ENCODE measurements at places on chromosomes 12 and 14.

- no peak for DNase-seq
These were observed 91.8 kb downstream of the RGS6 start for GRCh38 chr14:72024043-72024407.

GRCh38 chr14:65993103-65993502 lies 493.1 kb upstream of the CCDC196 start:
- no peak for DNase-seq

DNA sequence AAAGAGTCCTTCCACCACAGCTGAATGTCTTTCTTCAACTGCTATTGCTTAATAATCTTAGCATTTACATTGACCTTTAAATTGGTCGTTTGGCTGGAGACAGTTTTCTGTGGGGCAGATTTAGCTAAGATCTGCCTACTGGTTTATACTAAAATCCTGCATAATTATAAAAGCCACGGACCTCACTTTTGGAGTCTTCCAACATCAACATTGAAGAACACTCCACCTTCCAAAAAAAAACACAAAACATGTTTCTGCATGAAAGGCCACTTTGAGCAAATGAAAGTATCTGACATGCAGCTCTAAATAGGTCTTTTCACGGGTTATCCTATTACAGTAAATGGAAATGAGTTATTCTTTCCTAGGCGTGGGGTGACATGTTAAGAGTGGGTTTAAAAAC lies 57.0 kb upstream of the KRR1 start:
- peak; percentile 71 for DNase-seq

DNA sequence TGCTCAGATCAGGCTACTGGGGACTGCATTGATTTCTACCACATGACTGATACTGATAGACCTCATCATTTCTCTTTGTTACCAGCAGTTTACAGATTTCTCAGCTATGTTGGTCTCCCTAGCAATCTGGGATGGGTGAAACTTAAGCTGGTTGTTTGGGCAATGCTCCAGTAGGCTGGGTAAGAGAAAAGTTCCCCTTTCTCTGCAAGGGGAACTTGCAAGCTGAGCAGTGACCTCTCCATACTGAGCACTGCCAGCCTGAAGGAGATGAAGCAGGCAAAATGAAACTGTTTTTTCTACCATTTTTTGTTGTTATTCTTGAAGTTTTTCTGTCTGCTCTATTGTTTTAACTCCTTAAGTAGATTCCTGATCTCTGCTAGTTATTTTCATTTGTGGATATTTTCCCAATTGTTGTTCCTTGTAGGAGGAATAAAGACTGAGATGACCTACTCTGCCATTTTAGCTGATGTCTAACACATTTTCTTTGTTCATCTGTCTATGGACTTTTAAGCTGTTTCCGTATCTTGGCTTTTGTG lies 1.3 kb upstream of the OR4M1 start:
- no peak for DNase-seq

DNA sequence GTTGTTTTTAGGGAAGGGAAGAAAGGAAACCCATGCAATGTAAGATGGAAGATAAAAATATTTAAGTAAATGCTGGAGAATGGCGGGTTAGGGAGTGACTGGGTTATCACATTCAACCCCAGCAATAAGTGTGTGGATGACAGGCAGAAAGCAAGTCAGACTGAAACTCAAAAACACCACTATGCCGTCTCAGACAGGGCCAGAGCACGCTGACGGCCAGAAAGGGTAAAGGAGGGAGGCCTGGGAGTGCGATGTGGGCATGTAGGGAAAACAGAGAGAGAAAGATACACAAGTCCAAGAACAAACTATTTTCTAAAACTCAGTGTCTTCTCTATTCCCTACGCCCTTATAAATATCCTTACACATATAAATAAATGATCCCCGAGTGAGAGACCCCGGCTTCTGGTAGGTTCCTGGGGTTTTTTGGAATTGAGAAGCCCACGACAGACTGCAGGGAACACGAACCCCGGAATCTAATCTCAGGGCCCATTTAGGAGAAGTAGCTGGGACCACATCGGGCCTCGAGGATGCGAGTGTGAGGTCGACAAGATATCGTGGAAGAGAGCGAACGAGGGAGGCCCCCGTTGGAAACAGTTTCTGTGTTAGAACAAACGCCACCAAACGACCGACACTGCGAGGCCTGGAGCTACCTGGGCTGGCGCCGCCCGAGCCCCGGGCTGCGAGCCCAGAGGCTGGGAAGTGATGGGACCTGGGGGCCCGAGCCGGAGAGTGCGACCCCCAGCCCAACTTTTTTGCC lies 735 bp upstream of the OTX2 start:
- no peak for DNase-seq

DNA sequence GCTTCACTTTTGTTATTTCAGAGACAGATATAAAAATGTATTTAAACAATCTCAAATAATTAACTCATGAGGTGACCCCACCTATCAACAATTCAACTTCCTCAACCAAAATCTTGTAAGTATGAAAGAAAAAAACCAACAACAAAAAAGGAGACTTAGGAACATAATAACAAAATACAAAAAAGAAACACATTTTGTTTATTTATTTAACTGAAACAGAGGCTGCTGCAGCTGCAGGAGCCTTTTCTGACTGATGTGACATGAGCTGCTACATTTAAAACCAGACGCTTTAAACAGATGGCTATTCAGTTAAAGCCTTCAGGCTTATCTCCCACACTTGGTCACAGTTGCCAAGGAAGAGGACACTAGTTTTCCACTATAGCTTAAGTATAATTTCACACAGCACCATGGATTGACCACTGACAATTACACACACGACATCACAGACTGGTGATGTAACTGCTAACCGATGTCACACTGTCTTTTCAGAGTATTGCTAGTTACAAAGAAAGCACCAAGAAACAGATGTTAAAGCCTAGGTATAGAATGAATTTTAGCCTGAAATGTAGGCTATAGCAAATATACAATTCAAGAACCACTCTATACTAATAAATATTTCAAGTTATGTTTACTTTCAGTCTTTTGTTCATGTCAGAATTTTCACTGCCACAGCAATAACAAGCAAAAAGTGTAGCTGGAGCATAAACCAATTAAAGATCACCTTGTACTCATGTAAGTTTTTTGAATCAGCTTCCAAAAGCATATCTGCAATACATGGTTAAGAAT lies 113.0 kb downstream of the MED13L start:
- no peak for DNase-seq

DNA sequence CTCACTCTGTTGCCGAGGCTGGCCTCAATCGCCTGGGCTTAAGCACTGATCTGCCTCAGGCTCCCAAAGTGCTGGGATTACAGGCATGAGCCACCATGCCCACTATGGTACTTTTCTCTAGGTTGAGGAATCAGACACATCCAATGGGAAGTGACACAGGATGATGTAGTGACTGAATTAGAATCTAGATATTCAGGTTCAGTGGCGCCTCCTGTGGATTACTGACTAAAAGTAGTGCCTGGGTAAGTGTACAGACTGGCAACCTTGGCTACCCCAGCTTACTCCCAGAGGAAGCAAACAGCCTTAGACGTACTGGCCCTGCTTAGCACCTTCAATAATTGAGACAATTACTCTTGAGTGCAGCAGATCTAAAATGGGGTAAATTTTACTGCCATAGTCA lies 22.8 kb downstream of the GALNT8 start:
- DNase-seq = no peak

DNA sequence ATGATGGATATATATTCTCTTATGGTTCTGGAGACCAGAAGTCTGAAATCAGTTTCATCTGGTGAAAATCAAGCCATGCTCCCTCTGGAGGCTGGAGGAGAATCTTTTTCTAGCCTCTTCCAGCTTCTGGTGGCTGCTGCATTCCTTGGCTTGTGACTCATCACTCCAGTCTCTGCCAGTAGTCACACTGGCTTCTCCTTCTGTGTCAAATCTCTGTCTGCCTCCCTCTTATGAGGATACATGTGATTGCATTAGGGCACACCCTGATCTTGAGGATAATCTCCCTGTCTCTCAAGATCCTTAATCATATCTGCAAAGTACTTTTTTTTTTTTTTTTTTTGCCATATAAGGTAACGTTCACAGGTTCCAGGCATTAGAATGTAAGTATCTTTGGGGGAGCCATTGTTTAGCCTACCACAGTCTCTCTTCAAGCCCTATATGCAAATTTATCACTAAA lies 17.7 kb downstream of the DNAL1 start:
- no peak for DNase-seq

DNA sequence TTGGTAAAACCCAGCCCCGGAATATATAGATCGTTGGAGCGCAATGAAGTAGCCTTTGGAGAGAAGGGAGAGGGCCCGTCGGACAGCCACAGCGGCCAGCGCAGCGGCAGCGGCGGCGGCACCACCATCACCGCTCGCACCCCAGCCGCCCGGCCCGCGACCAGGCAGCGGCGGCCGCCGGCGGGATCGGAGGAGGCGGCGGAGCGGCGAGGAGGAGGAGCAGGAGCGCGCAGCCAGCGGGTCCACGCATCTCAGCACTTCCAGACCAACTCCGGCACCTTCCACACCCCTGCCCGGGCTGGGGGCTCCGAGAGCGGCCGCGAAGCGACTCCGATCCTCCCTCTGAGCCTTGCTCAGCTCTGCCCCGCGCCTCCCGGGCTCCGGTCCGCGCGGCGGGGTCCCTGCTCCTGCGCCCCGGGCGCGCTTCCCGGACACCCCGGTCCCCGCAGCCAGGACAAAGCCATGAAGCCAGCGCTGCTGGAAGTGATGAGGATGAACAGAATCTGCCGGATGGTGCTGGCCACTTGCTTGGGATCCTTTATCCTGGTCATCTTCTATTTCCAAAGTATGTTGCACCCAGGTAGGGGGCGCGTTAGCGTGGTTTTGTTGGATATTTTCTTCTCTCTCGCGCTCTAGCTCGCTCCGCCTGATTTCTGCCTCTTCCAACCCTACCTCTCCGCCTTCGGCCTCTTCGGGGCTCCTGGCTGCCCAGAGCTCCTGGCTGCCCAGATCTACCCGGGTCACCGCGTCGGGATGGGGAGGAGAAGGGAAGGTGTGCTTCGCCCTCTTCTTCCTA lies 400 bp downstream of the CHST11 start:
- peak; percentile 67 for DNase-seq

DNA sequence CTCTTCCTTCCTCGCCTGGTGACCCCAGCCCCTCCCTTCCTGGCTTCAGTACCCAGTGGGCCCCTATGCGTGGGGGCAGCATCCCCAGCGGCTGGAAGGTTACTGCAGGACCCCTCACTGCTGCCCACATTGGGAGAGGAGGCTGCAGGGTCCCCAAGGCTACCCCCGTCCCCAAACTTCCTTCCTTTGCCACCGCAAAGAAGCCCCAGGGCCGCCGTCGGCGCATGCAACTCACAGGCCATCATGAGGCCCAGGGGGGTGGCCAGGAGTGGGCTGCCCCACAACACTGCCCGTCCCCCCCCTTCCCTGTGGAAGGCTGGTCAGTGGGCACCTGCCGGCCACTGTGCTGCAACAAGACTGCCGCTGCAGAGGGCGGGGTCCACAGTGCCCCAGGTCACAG lies 9.5 kb upstream of the TNFAIP2 start:
- DNase-seq = no peak

DNA sequence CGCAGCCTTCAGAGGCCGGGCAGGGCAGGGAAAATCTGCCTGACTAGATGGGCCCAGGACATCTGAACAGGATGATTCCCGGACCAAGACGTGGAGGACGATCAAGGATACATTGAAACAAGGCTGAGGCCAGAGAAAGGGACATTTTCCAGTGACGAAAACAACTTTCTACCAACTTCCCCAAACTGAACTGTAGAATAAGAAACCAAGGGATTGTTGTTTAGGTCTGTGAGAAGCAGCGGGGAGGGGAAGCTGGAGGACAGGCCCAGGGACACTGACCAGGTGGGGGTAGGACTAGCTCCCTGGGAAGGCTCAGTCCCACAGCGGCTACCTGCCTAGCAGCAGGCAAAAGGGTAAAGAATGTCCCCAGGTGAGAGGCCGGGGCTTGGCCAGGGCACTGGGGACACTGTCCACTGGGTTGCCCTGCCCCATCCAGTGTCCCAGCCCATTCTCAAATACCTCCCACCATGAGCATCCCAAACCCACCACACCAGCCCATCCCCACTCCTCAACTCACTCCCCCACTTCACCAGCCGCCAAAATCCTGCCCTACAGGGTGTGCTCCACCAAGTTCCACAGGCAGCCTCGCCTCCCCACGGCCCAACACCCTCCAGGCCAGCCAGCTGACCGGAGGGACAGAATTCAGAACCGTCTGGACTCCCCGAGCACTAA lies 995 bp downstream of the TNFRSF1A start:
- no peak for DNase-seq

DNA sequence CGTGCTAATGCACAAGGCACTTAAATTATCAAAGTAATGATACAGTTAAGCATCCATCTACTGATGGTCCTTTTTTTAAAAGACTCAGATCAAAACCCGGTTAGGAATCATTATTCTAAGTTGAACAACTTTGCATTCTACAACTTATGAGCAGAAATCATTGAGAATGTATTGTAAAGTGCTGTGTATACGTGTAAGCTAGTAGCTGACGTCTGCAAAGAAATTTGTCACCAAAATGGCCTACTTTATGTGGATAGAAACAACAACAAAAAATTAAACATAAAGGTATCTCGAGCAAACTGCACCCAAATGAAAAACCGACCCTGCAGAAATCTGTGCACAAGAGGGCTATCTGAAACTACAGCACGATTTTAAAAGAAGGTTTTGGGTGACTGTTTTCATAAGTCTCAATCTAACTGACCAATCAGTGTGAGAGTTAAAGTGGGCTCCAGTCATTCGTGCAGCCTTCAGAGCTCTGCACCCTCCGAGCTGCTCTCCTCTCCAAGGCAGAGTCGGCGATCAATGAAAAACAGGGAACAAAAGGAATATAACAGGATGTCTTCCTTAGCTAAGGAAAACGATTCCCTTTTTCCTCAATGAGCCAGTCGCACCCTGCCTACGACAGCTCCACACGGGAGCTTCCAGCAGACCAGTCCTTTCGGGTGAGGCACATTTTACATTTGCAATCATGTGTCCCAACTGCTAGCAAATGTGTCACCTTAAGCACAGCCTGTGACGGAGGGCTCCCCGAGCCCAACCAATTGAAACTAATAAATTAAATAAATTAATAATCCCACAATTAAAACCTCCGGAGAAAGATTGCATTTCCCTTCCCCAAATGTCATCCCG lies 200.7 kb upstream of the FOXN3 start:
- no peak for DNase-seq

- DNase-seq = no peak
These were observed 37.4 kb downstream of the SLC6A15 start for GRCh38 chr12:84875241-84875640.

GRCh38 chr12:123042833-123043232 lies 62.4 kb downstream of the ARL6IP4 start:
- DNase-seq = no peak

DNA sequence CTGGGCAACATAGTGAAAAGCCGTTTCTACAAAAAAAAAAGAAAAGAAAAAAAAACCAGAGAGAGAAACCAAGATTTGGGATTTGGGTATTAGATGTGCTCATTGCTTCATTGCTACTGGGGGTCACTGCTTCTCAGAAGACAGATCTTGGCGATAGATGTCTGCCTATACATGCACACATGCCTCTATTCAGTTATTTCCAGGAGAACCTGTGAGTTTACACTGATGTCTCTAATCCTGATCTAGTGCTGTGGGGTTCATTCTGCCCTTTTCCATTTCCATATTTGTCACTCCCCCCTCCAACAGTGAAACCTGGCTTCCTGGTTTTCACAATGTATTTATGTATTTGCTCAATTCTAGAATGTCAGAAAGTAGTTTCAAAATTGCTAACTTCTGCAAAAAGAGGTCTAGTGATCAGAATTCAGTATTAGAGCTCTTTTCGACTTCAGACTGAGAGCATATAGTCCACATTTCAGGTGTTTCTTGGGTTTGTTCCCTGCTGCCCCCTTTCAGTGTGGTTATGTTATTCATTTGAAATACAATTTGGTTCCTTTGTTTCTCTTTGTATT lies 111.0 kb downstream of the SLC25A47 start:
- DNase-seq = no peak

GRCh38 chr12:116389990-116390389 lies 112.5 kb upstream of the MED13L start:
- DNase-seq = no peak

- DNase-seq = no peak
These were observed 55.9 kb downstream of the FERMT2 start for GRCh38 chr14:52895000-52895399.
